ENCODE measurements at places on chromosomes 4 and X.
A peak's percentile ranks its signal among the peaks of the same experiment; 100 is the strongest.

GRCh38 chr4:113637823-113638561, 123.5 kb downstream of the CAMK2D start:
- DNase-seq: no peak

GRCh38 chrX:39982948-39983347, 114.8 kb downstream of the BCOR start:
- no peak for DNase-seq

- no peak for DNase-seq
These were observed 385.9 kb downstream of the UNC5C start for GRCh38 chr4:95162867-95163266.

DNA sequence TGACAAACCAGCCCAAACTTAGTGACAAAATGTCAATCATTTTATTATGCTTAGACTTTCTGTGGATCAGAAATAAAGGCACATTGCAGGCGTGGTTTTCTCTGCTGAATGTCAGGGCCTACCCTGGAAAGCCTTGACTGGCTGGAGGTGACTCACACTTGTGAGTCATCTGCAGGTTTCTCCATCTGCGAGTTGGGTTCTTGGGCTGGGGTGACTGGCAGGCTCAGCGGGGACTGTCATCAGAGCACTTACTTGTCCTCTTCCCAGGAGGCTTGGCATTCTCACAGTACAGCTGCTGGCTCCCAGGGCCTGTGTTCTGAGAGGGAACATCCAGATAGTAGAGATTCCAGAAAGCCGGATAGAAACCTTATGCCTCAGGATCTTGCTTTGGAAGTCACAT, 153.8 kb upstream of the AGA start:
- DNase-seq: peak; percentile 64

DNA sequence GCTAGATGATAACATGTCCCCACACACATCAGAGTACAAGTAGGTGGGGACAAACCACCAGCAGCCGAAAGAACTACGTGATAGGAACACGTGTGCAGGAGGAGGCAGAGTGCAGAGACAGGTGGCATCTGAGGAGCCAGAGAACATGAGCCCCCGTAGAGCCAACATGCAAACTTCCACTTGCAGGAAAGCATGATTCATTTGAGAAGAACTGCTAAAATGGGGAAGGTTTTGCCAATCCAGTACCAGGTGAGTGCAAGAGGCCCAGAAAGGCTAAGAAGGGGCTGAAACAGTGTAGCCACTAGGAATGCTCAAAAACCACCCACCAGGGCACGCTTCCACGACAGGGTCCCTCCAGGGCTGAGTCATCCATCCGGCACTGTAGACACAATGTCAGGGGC, 149.8 kb upstream of the TENM3 start:
- DNase-seq: no peak

DNA sequence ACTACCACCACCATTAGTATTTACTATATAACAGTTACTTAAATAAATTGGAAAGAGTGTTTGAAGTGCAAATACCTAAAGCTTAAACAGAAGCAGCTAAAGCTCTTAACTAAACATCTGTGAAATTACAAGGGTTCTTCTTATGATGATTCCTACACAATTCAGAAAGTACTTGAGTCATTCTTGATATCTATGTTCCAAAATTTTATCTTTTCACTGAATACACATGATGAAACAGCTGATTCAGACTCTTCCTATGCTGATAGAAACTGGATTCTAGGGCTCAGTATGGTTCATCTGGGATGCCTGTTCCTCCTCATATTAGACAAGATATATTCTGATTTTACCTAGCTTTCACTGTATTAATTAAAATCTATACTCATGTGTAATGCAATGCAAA, 13.6 kb downstream of the EREG start:
- peak; percentile 43 for DNase-seq

DNA sequence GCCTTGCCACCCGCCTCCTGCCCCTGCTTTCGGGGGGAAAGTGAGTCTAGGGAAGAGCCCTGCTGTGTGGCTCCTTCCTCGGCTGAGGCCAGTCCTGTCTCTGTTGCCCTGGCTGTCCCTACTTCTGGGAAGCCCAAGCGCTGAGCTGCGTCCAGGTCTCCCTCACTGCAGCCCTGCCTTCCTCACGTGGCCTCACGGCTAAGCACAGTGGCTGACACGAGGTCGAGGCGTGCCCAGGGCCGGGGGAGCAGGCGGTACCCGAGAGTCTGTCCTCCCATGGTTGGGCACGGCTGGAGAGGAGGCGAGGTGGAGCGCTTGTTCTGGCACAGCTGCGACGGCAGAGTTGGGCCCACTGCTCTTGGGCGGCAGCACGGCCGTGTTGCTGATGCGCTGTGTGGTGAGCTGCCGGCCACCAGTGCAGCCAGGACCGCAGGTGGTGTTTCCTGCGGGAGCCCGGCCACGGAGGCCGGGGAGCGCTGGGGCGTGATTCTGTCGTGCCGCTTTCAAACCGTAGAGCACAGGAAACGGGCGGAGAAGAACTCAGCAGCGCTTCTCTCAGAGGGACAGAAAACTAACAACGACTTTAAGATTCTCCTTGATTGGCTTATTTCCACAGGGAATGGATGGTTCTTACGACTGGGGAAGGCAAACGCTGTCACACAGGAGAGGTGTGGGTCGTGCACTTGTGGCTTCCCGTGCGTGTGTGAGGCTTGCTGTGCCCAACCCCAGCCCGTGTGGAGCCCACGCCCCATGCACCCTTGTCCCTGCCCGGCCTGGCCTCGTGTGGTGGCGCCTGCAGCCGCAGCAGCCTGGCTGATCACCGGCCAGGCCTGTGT, 21.3 kb downstream of the MAEA start:
- no peak for DNase-seq

- DNase-seq: peak; percentile 51
These were observed 99.0 kb downstream of the DHRSX start for GRCh38 chrX:2401590-2402360.

DNA sequence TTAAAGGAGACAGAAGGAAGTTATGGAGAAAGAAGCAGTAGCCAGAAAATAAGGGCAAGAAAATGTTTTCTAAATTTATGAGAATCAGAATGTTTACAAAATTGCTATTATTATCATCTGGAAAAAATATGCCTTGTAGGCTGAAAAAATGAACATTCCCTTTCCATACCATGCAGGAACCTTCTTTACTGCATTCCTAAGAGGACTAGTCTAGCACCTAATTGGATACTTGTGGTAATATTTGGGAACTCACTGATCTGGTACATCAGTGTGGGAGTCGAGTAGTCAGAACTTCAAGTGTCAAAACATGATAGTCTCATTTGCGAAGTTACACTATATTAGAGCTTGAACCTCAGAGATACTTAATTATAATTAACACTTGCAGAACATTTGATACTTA, 51.9 kb downstream of the TET2 start:
- no peak for DNase-seq

Data from iris pigment epithelial cell (primary cell).